ENCODE measurements at places on chromosomes 2 and 18.
A peak's percentile ranks its signal among the peaks of the same experiment; 100 is the strongest.

DNA sequence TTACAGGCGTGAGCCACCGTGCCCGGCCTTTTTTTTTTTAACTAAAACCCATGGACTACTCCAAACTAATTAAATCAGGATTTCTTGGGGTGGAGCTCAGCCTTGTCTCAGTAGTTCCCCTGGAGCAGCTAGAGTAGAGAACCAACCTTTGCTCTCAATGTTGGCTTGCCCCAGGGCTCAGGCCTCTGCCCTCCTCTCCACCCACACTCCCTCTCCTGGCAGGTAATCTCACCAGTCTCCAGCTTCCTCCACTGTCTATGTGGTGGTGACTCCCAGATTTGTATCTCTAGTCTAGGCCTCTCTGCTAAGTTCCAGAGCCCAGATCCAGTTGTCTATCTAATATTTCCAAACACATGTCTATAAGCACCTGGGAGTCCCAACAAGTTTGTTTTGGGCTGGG, 9.6 kb upstream of the MTA3 start:
- no peak for DNase-seq

- no peak for DNase-seq
Measured at GRCh38 chr2:184780944-184781343, 182.6 kb downstream of the ZNF804A start.

GRCh38 chr2:218859988-218860831, 605 bp downstream of the WNT6 start:
- DNase-seq = no peak

GRCh38 chr2:183063083-183063482, 15.5 kb upstream of the DUSP19 start:
- peak; percentile 42 for DNase-seq

- DNase-seq = peak; percentile 75
Measured at GRCh38 chr2:73981081-73982001, 3.4 kb upstream of the TET3 start.

- DNase-seq = no peak
Measured at GRCh38 chr2:170485254-170486026, 229.7 kb upstream of the SP5 start.

DNA sequence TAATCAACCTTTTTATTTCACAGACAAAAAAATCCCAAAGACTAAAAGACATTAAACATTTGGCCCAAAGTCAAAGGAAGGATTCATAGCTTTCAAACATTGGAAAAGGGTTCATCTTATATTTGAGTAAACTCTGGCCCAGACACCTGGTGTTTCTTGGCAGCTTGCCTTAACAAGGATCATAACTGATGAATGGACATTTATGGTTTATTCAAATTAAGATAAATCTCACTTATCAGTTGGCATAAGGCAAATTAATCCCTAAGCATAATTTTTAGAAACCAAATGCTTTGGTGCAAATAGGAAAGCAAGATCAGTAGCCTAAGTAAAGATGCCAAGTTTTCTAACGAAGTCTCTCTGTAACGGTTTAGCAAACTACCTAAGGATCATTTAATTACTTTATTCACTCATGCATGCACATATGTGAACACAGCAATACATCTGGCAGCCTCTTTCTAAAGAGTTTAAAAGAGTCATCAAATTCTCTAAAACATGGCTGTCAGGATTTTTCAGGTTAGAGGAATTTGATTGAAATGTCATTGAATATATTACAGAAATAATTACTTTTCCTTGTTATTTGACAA, 323.4 kb upstream of the RBMS1 start:
- no peak for DNase-seq
